ENCODE measurements at places on chromosomes 6 and 20.

DNA sequence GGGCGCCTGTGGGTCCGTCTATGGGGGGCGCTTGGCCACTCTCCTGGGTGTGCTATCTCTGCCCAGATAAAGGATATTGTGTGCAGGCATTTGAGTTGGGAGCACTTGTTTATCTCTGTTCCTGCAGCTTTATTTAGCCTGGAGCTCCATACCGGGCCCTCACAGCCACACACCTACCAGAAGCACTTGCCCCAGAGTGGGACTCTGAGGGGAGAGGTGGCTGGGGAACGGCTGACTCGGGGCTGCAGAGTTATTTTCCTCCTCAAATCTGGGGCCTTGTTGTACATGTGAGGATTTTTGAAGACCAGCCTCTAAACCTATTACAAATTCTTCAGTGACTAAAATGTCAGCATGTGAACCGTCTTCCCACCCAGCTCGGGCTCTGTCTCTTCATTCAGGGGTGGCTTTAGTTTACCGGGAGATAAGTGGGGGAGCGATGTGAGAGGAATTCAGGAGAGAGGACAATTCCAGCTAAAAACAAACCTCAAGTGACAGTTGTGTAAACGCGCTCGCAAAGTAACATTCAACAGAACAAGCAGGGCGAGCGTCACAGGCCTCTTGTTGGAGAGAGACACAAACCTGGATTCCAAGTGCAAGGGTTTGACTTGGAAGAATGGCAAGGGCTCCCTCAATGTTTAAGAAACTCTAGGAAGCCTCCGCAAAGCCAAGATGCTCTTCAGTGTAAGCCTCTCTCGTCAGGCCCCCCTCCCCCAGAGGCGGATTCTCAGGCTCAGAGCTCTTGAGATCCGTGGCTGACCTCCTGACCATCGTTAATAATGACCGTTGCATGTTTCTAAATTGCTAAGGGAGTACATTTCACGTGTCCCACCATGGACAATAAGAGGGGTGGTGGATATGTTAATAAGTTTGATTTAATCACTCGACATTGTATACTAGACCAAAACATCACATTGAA, 548.9 kb downstream of the QKI start:
- DNase-seq, result no peak

- DNase-seq, result no peak
These were observed 3.5 kb downstream of the AARS2 start for GRCh38 chr6:44309631-44310030.

DNA sequence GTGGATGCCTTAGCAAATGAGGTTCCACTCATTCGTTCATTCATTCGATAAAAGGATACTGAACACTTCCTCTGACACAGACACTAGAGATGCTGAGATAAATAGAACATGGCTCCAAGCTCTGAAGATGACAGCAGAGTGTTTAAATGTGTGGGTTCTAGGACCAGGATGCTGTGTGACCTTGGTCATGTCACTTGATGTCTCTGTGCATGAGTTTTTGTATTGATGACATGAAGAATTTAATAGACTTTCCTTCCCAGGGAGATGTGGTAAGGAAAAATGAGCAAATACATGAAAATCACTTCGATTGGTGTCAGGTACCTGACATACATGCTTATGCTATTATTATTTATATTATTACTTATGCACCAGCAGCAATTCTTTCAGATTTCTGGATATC, 34.3 kb upstream of the CD83 start:
- DNase-seq, result no peak

DNA sequence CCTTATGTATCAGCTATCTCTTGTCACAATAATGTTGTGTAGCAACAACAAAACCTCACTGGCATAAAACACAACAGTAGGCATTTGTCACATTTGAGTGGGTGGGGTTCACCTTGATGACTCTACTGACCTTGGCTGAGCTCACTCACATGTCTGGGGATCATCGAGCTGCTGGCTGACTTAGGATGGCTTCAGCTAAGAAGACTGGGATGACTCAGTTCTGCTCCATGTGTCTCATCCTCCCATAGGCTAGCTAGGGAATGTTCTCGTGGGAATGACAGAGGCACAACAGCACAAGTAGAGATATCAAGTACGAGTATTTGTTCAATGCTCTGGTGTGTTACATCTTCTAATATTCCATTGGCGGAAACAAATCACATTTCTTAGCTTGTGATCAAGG, 167.9 kb downstream of the PLCB1 start:
- DNase-seq, result no peak

DNA sequence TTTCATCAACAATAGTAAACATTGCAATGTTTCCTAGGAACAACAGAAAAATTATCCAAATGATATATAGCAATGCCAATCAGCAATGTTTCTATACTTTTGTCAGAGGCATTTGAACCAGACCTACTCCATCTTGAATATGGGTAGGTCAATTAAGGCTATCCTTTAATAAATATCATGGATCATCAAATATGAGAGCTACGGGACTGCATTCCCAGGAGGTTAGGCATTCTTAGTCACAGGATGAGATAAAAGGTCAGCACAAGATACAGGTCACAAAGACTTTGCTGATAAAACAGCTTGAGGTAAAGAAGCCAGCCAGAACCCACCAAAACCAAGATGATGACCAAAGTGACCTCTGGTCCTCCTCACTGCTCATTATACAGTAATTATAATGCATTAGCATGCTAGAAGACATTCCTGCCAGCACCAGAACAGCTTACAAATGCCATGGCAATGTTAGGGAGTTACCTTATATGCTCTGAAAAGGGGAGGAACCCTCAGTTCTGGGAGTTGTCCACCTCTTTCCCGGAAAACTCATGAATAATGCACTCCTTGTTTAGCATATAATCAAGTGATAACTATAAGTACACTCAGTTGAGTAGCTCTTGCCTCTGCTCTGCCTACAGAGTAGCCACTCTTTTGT, 8.6 kb upstream of the SERPINB6 start:
- no peak for DNase-seq

DNA sequence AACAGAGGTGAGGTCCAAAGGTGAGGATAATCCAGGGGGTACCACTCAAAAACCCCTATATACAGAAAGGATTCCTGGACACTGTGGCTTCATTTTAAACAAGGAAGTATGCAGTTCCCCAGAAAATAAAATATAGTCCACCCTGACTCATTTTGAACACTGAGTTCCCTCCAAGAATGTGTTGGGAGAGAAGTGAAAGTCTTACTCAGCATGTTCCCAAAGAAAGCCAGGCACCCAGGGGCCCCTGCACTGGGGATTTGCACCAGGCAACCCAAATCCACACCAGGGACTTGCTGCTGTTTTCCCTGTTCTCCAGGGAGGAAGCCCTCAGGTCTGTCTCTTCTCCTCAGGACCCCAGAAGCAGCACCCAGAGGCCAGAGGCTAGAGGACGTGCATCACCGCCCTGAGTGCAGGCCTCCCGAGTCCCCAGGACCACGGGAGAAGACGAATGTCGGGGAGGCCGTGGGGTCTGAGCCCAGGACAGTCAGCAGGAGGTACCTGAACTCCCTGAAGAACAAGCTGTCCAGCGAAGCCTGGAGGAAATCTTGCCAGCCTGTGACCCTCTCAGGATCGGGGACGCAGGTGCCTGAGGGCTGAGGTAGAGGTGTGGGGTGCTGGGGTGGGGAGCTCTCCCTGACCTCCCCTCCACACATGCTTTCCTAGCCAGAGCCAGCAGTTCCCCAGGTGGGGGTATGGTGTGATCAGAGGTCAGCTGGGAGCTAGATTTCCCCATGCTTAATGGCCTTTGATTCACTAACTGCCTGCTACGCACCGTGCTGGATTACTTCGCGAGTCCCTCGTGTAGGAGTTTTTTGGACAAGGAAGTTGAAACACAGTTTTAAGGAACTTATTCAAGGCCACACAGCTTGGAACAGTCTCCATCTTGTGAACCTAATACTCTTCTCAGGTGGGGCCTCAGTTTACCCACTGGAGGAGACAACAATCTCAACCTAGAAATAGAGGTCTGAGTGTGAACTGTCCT, 3.3 kb downstream of the FGD2 start:
- no peak for DNase-seq

DNA sequence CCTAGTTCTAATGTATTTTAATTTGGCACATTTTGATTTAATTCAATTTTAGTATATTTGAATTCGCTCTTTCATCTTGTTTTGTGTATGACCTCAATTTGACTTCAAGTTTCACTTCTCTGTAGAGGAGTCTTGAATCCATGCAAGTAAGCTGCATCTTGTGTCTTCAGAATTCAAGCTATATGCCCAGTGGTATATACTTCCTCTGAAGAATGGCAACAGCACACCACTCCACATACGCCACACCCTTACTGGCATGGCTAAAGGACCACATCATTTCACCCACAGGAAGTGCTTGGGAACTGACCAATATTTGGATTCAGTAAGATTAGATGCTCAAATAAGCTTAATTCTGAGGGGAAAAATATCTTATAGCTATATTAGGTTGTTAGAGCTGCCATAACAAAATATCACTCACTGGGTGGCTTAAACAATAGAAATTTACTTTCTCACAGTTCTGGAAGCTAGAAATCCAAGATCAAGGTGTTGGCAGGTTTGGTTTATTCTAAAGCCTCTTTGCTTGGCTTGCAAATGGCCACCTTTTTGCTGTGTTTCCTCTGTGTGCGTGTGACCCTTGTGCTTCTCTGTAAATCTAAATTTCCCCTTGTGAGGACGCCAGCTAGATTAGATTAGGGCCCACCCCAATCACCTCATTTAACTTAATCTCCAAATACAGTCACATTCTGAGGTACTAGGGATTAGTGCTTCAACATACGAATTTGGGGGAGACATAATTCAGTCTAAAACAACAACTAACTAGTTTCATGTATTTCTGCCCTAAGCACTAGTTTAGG, 2.8 kb upstream of the ASF1A start:
- no peak for DNase-seq

GRCh38 chr20:39109933-39110818, 148.0 kb downstream of the DHX35 start:
- DNase-seq, result no peak

DNA sequence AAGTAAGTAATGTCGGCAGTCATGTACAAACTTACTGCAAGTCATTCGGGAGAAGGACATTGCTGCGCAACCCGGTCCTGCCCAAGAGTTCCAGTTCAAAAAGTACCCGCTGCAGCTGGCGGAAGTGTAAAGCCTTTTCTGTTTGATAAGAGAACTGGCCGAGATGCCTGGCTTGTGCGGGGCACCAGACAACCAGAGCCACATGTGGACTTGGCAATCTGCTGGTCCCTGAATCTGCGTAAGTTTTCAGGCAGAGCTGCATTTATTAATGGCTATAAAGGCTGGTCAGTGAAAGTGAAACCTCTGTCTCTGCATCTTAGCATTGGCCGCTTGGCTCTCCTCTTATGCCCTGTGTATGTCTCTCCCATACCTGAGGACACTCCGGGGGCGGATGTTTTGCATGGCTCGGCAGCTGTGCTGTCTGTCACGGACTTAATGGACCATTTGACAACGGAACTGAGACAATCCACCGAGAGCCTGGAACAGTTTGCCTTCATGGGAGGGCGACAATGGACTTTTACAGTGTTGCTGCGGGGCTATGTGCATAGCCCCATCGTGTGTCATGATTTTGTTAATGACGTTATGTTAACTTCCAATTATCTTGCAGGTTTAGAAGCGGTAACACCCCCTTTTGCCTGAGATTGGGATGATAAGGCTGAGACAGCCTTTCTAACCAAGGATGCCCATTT, 19.8 kb upstream of the RGS17 start:
- DNase-seq, result no peak

GRCh38 chr6:157861184-157861583, 38.1 kb downstream of the SNX9 start:
- no peak for DNase-seq

- no peak for DNase-seq
These were observed at the start of gene FAM217A for GRCh38 chr6:4078691-4079471. Gene FAM217A (minus strand): TSS chr6:4079137. CDS start chr6:4077414, 1,723 bp downstream.

GRCh38 chr6:163308629-163309440, 105.7 kb upstream of the QKI start:
- DNase-seq, result no peak

DNA sequence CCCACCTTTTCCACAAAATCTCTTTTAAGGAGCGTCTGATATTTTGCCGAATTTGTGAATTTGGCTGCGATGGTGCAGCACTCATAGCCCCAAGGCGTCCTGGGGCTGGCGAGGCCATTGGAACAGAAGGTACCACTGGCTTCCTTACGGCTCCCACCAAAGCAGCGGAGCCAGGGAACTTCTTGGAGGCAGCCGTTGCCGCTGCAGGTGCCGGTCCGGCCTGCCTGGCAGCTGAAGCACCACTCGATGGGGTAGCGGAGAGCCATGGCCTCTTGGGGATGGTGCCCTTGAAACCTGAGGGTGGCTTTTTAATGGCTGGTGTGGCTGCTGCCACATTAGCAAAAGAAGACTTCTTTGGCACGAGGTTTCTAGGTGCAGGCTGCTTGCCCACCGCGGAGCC, 29.8 kb downstream of the DIDO1 start:
- DNase-seq, result no peak

DNA sequence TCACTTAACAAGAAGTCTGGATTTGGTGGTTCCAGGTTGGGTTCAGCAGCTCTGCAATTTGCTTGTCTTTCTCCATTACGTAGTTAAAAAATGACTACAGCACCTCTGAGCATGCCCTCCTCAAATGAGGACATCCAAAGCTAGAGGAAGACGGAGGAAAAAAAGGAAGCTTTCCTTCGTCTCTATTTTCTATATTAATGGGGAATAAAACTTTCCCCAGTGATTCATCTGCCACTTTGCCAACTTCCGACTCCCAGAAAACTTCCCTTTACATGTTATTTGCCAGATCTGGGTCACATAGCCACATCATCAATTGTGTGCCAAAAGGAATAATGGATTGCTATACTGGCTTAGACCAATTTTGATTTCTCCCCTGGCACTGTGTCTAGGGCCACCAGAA, 69.5 kb downstream of the ZFAND3 start:
- DNase-seq, result no peak

- DNase-seq, result no peak
These were observed 116.6 kb downstream of the ZDHHC14 start for GRCh38 chr6:157497579-157497978.

GRCh38 chr6:34909320-34909883, 20.3 kb downstream of the ANKS1A start:
- DNase-seq, result no peak

DNA sequence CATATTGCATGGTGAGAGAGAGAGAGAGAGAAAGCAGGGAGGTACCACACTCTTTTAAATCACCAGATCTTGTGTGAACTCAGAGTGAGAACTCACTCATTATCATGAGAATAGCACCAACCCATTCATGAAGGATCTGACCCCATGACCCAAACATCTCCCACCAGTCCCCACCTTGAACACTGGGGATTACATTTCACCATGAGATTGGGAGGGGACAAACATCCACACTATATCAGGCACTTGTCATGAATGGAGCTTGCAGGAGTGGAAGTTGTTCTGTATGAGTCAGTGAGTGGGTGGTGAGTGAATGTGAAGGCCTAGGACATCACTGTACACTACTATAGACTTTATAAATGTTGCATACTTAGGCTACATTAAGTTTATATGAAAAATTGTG, 47.7 kb upstream of the RNF182 start:
- no peak for DNase-seq
